K562 (cell line): ENCODE measurements at places on chromosomes 1 and 21.

- peak; percentile 65 for DNase-seq
- H3K36me3 ChIP-seq = peaks cover 46% of the 10 kb centered on the region
- peak overlapping the region; percentile 93 for H3K4me3 ChIP-seq
- no peaks in the 10 kb centered on the region for H3K27me3 ChIP-seq
These were observed 711 bp downstream of the GADD45A start for GRCh38 chr1:67685558-67686266.

DNA sequence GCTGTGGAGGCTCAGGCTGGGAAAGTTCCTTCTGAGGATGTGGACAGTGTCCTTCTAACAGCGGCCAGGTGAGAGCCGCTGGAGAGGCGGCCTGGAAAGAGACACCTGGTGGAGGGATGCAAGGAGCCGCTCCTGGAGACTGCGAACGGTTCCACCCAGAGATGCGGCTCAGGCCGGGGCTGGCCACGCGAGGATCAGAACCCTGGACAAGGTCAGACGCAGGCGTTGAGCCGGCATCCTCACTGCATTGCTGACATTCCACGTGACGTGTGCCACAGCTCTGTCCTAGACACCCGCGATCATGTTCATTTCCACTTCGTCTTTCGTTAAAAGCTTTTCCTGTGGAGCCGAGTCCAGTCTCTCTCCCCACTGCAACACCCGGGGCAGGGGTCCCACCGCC lies 28.8 kb downstream of the CFAP74 start:
- no peaks in the 10 kb centered on the region for H3K4me1 ChIP-seq
- H3K27ac ChIP-seq = no peak overlapping the region
- DNase-seq = no peak
- no peak overlapping the region for H3K4me3 ChIP-seq
- peaks cover 71% of the 10 kb centered on the region for H3K27me3 ChIP-seq

- H3K27me3 ChIP-seq = no peaks in the 10 kb centered on the region
- DNase-seq = peak; percentile 88
- H3K36me3 ChIP-seq = peaks cover 77% of the 10 kb centered on the region
- H3K4me1 ChIP-seq = peaks cover 55% of the 10 kb centered on the region
- H3K27ac ChIP-seq = peak overlapping the region; percentile 80
These were observed 9.6 kb downstream of the ENSA start for GRCh38 chr1:150619576-150620509.

DNA sequence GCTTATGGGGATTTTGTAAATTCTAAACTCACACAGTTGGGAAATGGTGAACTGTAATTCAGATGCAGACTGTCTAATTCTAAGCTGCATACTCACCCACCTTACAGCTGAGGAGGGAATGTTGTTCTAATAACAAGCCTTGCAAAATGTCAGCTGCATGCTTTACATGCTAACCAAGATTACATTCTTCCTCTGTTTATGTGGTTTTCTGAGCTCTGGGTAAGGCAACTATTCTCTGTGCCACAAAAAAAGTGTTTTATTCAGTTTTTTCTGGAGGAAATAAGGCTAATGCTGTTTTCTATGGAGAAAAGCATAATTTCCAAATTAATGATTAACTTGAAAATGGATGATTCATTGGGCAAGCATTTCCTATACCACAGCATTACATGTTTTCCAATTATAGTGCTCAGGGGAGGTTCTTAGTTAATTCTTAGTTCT lies 64.9 kb downstream of the RGS13 start:
- no peaks in the 10 kb centered on the region for H3K27me3 ChIP-seq
- H3K4me1 ChIP-seq = no peaks in the 10 kb centered on the region
- H3K36me3 ChIP-seq = no peaks in the 10 kb centered on the region
- no peak overlapping the region for H3K27ac ChIP-seq

GRCh38 chr1:215004121-215004827 lies 78.3 kb upstream of the KCNK2 start:
- H3K4me3 ChIP-seq = no peak overlapping the region
- no peaks in the 10 kb centered on the region for H3K4me1 ChIP-seq
- DNase-seq = no peak
- H3K36me3 ChIP-seq = no peaks in the 10 kb centered on the region
- no peaks in the 10 kb centered on the region for H3K27me3 ChIP-seq

- no peak overlapping the region for H3K4me3 ChIP-seq
- H3K4me1 ChIP-seq = no peaks in the 10 kb centered on the region; the same call in 1 of the 2 replicates
- H3K36me3 ChIP-seq = no peaks in the 10 kb centered on the region
- no peak overlapping the region for H3K27ac ChIP-seq
- no peak for DNase-seq
These were observed 8.4 kb upstream of the GALNT2 start for GRCh38 chr1:230058626-230059025.

- DNase-seq = no peak
- peaks cover 39% of the 10 kb centered on the region for H3K4me1 ChIP-seq
- H3K27me3 ChIP-seq = no peaks in the 10 kb centered on the region
- H3K36me3 ChIP-seq = no peaks in the 10 kb centered on the region
These were observed 1.6 kb downstream of the OVAAL start for GRCh38 chr1:180560200-180560867.

DNA sequence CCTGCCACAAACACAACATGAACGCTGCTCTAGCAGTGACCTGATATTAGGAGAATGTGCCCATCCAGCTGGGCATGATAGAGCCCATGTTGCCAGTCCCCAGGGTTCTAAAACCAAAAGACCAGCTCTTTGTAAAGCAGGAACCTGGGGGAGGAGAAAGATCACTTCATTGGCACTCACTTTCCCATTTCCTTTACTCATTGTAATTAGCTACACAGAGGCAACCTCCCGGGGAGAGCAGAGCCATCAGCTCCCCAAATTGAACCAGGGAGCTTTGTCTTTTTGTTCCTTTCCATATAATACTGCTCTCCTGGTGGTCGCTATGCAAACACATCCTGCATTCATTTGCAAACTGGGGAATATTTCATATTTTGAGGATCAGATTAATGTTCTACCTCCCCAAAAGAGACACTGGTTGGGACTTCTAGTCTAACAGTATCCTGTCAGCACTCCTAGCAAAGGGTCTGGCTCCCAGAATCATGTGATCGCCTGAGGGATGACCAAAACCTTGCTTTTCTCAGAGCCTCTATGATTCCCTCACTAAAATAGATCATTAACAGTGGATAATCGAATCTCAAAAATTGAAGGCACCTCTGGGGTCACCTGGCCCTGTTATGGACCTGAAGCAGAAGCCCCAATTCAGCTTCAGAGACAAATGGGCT lies 76.7 kb upstream of the CD1D start:
- no peak overlapping the region for H3K4me3 ChIP-seq
- H3K27me3 ChIP-seq = no peaks in the 10 kb centered on the region
- no peaks in the 10 kb centered on the region for H3K36me3 ChIP-seq
- no peak for DNase-seq

- no peaks in the 10 kb centered on the region for H3K27me3 ChIP-seq
- no peaks in the 10 kb centered on the region for H3K4me1 ChIP-seq
- H3K27ac ChIP-seq = no peak overlapping the region
These were observed 77.9 kb upstream of the TNFSF4 start for GRCh38 chr1:173285048-173285447.

- no peaks in the 10 kb centered on the region for H3K27me3 ChIP-seq
- no peaks in the 10 kb centered on the region for H3K36me3 ChIP-seq
- peaks cover 69% of the 10 kb centered on the region for H3K4me1 ChIP-seq
- peak; percentile 96 for DNase-seq
- H3K4me3 ChIP-seq = no peak overlapping the region
These were observed 3.0 kb upstream of the TRIM63 start for GRCh38 chr1:26070296-26070962.

GRCh38 chr1:164707868-164708331 lies 148.9 kb downstream of the PBX1 start:
- no peaks in the 10 kb centered on the region for H3K27me3 ChIP-seq
- H3K4me3 ChIP-seq = no peak overlapping the region
- H3K4me1 ChIP-seq = peaks cover 16% of the 10 kb centered on the region; the same call in 1 of the 2 replicates
- H3K27ac ChIP-seq = no peak overlapping the region

GRCh38 chr1:45230537-45230936 lies 24.1 kb upstream of the ZSWIM5 start:
- no peak overlapping the region for H3K4me3 ChIP-seq
- no peak overlapping the region for H3K27ac ChIP-seq
- DNase-seq = no peak
- peaks cover 20% of the 10 kb centered on the region for H3K27me3 ChIP-seq
- no peaks in the 10 kb centered on the region for H3K4me1 ChIP-seq

- H3K4me1 ChIP-seq = peaks cover 4% of the 10 kb centered on the region; the same call in 2 of the 3 replicates
- H3K27me3 ChIP-seq = no peaks in the 10 kb centered on the region; the same call in 1 of the 2 replicates
- H3K36me3 ChIP-seq = no peaks in the 10 kb centered on the region
- no peak for DNase-seq
- H3K4me3 ChIP-seq = no peak overlapping the region
- H3K27ac ChIP-seq = no peak overlapping the region
These were observed 17.3 kb downstream of the DDR2 start for GRCh38 chr1:162649583-162649982.

- H3K36me3 ChIP-seq = no peaks in the 10 kb centered on the region
- no peak for DNase-seq
- H3K27ac ChIP-seq = no peak overlapping the region
- no peaks in the 10 kb centered on the region for H3K4me1 ChIP-seq
These were observed 73.4 kb upstream of the MCOLN3 start for GRCh38 chr1:85121744-85122143.

DNA sequence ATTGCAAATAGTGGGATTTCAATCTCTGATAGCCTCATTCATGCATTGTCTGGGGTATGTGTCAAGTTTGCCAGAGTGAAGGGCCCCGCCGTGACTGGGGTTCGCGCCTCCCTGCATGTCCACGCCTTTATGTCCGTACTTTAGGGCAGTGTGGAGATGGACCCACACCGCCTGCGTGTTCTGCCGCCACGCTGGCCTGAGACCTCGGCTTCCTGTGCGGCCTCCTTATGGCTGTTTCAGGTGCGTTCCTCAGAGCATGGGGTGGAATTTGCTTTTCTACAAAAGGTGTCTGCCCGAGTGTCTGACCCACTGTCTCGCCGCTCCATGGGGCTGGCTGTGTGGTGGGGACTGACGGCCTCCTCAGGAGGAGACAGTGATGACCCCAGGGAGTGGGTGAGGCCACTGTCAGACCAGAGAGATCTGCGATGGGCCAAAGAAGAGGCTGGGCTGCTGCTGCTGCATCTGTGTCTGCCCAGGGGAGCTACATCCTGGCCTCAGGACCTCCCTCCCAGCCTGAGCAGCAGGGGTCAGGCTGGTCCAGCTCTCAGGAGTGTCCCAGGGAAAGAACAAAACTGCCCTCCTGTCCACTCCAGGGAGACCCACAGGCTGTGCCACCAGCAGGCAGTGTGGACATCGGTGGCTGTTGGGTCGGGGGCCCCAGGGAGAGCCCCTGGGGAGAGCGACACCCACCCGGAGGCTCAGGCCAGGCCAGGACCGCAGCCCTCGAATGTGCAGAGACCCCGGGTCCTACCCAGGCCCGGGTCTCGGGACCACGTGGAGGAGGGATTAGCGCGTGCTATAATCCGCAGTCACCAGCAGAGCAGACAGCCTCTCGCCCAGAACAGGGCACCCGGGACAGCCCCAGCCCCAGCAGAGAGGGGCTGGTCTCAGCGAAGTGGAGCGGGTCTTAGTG lies 9.8 kb upstream of the SLC19A1 start:
- H3K27me3 ChIP-seq = peaks cover 10% of the 10 kb centered on the region
- peaks cover 53% of the 10 kb centered on the region for H3K4me1 ChIP-seq
- no peak overlapping the region for H3K4me3 ChIP-seq
- DNase-seq = no peak
- H3K27ac ChIP-seq = no peak overlapping the region

GRCh38 chr1:21594935-21595897 lies 73.9 kb downstream of the RAP1GAP start:
- peaks cover 20% of the 10 kb centered on the region for H3K36me3 ChIP-seq
- 0 out of 2 replicates have a peak, but pooled peaks cover 7% of the 10 kb centered on the region for H3K27me3 ChIP-seq
- DNase-seq = peak; percentile 81
- peaks cover 58% of the 10 kb centered on the region for H3K4me1 ChIP-seq
- H3K4me3 ChIP-seq = no peak overlapping the region

GRCh38 chr1:108862017-108862610 lies 5.2 kb upstream of the AKNAD1 start:
- H3K27me3 ChIP-seq = no peaks in the 10 kb centered on the region; the same call in 1 of the 2 replicates
- no peaks in the 10 kb centered on the region for H3K4me1 ChIP-seq
- DNase-seq = no peak

DNA sequence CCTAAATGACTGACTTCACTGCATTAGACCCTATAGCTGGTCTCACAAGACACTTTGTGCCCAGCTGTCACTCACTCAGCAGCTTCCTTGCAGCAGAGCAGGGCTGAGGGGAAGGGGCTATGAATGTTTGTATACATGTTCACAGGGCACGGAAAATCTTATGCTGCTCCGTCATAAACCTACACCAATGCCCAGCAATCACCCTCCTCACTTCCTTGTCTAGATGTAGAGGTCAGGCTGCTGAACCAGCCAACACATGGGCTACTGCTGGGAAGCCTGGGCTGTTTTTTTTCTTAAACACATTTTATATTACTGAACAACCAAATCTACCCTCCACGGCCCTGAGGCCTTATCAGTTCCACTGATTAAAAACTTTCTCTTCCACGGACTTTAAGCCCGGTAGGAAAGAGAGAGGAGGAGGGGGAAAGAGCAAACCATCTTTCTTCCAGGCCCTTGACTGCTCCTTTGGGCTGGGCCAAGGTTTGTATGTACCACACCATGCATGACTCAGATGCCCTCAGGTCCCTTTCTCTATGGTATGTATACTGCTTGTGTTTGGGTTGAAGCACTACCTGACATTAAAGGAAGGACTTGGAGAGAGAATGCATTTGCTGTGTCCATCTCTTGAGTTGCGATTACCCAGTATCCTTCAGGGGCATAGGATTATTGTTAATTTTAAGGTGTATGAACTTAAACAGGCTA lies 12.7 kb downstream of the MTFR1L start:
- peak overlapping the region; percentile 31; the same call in 1 of the 3 replicates for H3K27ac ChIP-seq
- no peak for DNase-seq
- H3K4me3 ChIP-seq = no peak overlapping the region
- H3K36me3 ChIP-seq = peaks cover 99% of the 10 kb centered on the region
- peaks cover 10% of the 10 kb centered on the region; the same call in 1 of the 2 replicates for H3K4me1 ChIP-seq

GRCh38 chr1:193568512-193568911 lies 382.1 kb upstream of the B3GALT2 start:
- H3K4me1 ChIP-seq = no peaks in the 10 kb centered on the region; the same call in 2 of the 3 replicates
- DNase-seq = peak; percentile 30
- H3K4me3 ChIP-seq = no peak overlapping the region
- H3K27me3 ChIP-seq = no peaks in the 10 kb centered on the region

DNA sequence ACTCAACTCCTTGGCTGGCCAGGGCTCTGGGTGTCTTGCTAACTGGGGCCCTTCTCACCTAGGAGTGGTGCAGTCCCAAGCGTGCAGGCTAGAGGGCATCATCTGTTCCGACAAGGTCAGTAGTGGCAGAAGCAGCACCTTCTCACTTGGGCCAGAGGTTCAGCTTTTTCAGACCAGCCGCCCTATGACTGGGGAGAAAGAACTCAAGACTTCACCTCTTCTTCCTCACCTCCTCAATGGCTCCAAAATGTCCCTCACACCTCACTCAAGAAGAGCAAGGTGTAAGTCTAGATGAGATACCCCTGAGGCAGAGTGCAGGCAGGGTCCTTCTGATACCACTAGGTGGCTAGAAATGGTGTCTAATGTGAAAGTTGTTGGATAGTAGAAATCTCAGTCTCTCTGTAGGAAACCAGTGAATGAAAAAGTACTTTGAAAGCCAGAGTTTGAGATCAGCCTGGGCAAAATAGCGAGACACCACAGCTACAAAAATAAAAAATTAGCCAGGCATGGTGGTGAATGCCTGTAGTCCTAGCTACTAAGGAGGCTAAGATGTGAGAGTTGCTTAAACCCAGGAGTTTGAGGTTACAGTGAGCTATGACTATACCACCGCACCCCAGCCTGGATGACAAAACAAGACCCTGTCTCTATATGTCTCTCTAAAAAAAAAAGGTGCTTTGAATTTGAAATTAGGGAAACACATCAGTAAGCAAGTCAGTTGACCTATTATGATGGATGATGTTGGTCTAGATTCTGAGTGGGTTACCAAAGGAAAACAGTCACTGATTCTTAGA lies 8.6 kb upstream of the IL20 start:
- no peak for DNase-seq
- H3K27me3 ChIP-seq = peaks cover 30% of the 10 kb centered on the region
- H3K27ac ChIP-seq = no peak overlapping the region
- H3K36me3 ChIP-seq = no peaks in the 10 kb centered on the region

- no peaks in the 10 kb centered on the region for H3K4me1 ChIP-seq
- H3K27ac ChIP-seq = no peak overlapping the region
- no peak for DNase-seq
These were observed 18.9 kb downstream of the RUSC1 start for GRCh38 chr1:155339515-155340097.
